Stimulated activated CD4-positive, alpha-beta T cell treated with anti-CD3 and anti-CD28 coated beads, Interleukin-12 subunit alpha, Interleukin-12 subunit beta, amount 100 ng/mL, for 48 hours (primary cell): ENCODE measurements at places on chromosomes 3 and 15.

GRCh38 chr3:22450786-22451400, 699.9 kb upstream of the ZNF385D start:
- no peak for DNase-seq

DNA sequence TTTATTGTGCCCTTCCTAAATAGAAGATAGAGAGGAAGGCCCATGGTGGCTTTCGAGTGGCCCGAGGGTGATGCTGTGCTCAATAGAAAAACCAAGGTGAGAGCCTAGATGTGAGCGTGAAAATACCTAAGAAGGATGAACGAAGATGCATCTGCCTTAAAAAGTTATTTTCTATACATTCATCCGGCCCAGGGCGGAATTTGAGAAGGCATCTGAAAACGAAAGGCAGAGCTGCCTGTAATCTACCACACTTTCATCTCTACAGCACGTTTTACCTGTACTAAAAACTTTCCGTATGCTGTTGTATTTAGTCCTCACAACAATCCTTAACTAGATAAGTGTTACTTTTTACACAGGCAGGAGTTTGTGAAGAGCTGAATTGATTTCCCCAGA, 1.4 kb downstream of the DUT start:
- no peak for DNase-seq

- DNase-seq: no peak
These were observed 8.6 kb upstream of the ITPKA start for GRCh38 chr15:41484937-41485625.

- no peak for DNase-seq
These were observed 110.0 kb downstream of the EPHB1 start for GRCh38 chr3:134904776-134905646.

DNA sequence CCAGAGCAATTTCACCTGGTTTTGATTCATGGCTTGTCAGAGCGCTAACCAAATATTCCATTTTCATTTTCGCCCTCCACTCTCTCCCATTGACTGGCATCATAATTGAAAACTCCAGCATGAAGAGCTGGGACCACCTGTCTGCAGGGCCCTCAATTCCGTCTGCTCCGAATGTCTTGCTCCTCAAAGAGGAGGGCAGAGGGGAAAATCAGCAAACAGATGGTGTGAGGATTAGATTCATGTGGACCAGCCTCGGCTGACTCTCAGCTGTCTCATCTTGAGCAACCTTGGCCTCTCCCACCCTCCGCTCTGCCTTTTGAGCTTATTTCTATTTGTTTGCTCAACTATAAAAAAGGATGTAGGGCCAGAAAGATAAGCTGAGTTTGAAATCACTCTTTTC, 512.2 kb upstream of the PPP2R3A start:
- DNase-seq: no peak

- no peak for DNase-seq
These were observed 79.8 kb downstream of the WNT7A start for GRCh38 chr3:13800064-13800463.

DNA sequence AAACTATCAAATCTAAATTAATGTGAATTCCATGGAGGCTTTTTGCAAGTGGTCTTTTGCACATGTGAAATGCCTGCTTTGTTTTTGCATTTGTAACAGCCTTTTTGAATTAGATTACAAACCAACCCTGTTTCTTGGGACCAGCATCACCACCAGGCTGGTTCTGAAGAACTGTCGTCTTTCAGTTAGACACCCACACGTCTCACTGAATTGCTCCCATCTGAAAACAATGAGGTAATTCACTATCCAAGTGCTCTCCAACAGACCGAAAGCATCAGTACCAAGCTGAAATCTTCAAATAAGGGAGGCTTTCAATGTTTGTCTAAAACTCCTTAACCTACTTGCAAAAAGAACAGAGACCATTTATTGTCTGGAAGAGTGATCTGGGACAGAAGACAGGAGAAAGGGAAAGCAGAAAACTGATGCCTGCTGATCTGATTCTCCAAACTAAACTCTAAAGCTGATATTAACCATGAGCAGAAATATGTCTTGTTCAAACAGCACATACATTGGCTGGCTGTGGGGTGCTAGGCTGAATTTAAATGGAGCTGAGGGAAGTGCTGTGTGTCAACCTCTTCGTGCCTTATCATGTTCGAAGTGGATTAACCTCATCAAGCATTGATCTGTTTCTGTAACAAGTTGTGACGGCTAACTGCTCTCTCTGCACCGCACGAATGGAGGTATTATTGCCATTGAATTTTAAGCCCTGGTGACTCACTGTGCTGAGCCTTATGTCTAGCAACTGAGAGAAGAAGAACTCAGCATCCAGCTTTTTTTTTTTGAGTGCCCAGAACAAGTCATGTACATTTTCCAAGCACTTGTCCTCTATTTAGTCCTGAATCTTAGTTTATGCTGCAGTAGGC, 213.7 kb upstream of the P2RY1 start:
- DNase-seq: no peak

GRCh38 chr15:29252234-29252633, 17.4 kb downstream of the NSMCE3 start:
- no peak for DNase-seq

DNA sequence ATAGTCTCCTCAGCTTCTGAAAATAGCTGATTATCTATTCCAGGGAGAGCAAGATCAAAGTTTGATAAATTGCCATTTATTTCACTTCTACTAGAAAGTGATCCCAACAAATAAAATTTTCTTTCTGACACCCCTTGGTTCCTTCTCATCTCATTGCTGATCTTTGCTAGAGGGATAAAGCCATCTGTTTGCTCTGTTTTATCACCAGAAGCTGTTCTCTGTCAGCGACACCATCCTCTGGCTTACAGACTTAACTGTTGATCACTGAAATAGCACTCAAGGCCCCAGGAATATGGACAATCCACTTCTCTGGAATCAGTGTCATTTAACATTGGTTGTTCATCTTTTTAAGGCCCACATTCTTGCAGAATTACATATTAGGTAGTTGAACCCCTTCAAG, 219.0 kb downstream of the LSAMP start:
- DNase-seq: no peak

GRCh38 chr15:62951481-62951880, 91.1 kb upstream of the TPM1 start:
- no peak for DNase-seq

DNA sequence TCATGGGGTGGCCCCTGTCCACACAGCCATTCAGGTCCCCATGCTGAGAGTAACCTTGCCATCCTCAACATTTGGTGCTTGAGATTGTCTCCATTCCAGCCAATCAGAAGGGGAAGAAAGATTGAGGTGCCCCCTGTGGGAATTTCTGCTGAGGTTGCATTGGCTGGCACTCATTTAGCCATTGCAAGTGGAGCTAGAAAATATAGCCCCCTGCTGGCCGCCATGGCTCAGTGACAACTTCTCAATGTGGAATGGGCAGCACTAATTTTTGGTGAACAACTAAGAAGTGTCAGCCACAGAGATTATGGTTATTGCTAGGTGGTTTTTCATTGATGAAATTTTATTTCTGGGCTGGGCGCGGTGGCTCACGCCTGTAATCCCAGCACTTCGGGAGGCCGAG, 22.0 kb downstream of the COL6A6 start:
- DNase-seq: peak; percentile 5

GRCh38 chr3:66483409-66483906, 17.4 kb downstream of the LRIG1 start:
- no peak for DNase-seq

- no peak for DNase-seq
These were observed 294.5 kb upstream of the CDIN1 start for GRCh38 chr15:36284911-36285310.

DNA sequence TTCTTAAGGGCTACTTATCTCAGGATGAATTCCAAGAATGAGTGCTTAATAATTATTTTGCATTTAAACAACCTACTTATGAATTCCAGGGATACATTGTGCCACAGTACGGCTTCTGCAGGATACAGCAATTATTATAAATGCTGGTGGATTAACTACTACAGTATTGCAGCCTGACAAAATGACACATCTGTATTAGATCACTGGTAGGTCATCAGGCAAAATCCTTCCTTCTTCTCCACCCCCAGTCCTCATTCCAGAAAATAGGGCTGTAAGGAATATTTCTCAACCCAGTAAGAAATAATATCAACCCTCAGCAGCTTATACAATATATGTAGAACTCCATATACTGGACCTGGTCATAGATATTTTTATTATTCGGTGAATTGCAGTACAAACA, 79.3 kb upstream of the RORA start:
- DNase-seq: no peak

DNA sequence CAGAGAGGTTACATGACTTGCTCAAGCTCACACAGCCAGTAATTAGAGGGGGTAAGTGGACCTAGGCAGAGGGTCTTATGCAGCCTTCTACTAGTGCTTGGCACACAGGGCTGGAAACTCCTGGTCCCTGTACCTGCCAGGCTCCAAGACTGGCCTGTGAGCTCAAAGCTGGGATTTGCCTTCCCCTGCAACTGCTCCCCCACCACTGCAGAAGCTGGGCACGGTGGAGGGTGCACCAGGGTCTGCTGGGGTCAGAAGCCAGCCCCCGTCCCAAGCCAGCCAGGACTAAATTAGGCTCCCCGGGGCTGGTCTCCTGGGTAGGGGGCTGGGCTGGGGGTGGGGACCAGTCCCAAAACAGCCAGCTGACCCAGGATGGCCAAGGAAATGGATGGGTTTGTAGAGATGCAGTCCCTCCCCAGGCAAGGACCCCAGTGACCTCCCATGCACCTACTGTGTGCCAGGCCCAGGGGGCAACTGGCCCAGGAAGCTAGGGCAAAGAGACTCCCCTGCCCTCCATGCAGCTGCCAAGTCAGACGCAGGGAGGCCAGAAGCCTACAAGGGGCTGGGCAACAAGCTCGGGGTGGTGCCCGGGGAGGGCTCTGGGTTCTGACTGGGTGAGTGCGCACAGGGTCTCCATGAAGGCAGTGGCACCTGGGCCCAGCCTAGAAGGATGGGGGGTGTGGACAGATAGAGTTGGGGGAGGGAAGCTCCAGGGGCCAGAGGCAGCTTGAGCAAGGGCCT, 51.8 kb upstream of the LINGO1 start:
- DNase-seq: no peak

DNA sequence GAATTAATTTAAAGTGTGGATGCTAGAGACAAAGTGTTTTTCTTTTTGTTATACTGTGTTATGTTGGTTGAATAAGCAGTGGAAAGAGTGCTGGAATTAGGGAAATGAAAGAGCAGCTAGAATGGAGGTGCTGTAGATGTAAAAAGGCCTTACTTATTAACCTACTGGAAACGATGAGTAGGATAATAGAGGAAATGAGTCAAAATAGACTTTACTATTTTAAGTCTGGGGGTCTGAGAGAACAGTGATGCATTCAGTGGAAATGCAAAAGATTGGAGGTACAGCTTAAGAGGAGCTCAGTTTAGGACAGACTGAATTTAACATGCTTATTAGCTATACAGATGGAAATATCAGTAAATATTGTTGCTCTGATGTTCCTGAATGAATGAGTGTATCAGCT, 674.0 kb downstream of the OTOL1 start:
- DNase-seq: no peak

DNA sequence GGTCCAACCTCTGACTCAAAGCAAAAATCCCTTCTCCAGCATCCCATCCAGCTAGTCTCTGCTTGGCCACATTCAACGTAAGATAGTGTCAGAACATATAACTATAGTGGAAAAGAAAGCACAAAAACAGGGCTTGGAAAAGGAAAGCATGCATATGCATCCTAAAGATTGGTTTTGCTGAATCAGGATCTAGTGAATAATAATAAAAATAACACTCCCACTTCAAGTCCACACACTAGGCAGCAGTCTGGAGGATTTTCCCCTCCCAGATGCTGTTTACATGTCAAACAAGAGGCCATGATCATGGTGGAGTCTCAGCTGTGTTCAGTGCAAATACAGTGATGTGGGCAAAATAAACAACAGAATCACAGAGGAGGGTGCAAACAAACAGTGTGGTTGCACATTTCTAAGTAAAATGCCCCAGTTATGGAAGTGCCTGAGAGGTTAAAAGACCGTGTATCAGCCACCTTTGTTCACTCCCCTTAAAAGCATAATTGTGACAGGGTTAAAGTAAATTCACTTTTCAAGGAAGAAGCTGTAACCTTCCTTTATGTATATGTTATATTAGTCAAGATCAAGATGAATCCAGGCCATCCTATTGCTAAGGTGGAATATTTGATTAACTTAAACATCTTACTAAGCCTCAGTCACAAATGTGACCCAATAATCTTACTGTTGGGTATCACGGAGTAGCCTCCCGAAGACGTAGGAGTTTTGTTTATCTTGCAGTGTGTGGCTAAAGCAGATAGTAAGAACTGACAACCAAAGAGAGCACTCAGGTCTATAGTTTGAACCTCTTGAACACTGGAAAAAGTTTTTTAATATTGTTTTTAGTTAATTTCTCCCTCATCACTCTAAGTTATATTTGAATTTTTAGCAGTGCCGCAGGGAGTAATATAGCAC, 424.5 kb downstream of the SOX2 start:
- DNase-seq: no peak

- no peak for DNase-seq
These were observed 33.5 kb downstream of the NTRK3 start for GRCh38 chr15:88223084-88223483.

DNA sequence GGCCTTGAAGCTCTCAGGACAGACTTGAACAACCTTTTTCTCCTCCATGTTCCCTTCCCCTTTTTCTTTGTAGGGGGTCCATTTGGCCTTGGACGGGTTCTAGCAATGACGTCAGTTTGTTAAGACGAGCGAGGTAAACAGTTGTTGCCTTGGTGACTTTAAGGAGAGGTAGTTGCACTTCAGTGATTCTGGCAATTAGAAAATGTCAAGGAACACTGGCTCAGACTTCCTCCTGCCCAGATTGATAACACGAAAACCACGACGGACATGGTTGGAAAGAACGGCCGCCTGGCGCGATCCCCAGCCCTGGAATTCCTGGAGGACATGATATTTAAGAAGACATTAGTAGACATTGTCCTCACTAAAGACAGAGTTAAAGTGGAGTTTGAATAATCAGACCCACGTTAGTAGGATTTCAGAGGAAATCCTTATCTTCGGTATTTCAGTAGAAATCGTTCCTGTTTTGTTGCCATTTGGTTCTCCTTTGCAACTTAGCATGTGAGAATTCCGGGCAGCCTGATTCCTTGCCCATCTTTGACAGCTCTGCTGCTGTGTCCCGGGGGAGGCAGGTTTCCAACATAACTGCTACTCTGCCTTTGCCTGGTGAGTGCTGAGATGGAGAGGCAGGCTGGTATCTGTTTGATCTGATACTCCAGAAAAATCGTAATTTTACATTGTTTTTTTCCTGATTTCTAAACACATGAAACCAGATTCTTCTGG, 87.3 kb downstream of the ST6GAL1 start:
- no peak for DNase-seq

DNA sequence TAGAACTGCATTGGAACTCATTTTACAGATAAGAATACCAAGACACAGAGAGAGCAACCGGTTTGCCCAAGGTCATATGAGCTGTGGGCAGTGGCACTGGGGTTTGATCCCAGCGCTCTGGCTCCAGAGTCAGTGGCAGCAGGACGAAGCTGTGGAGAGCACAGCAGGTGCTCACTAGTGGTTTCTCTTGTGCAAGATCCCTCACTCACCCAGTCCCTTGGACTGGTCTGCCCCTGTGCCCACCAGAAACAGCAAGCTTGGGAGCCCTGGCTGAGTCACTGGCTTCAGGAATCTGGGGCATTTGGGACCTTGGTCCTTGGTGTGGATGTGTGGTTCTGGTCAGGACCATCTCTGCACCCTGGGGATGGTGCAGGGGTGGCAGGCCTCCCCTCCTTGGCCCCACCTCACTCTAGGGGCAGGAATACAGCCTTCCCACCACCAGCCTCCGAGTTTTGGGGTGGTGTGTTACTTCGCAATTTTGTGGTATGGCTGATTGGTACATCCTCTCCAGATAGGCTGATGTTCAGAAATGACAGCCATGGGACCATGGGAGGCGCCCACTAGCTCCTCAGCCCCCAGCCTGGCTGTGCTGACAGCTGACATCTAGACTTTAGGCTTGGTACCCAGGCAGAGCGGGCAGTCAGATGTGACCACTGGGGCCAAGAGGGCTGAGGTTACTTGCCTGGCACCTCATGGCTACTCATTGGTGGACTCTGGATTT, 104.6 kb downstream of the LSM3 start:
- DNase-seq: no peak
